ENCODE measurements at places on chromosomes 12 and 14.

DNA sequence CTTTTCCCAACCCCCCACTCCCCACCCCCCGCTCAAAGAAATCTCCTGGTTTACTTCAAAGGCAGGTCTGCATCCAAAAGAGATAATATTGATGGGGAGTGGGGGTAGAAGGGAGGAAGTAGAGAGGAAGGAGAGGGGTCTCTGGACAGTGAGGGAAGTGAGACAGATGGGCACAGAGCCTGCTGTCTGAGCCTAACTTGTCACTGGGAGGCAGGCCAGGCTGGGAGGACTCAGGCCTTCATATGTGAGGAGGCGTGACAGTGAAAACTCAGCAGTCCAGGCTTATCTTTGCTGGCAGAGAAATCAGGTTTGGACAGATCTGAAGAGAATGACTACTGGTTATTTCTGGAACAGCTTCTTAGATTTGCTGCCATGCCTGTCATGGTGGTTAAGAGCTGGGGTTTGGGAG, 192.3 kb downstream of the NUAK1 start:
- no peak for DNase-seq

DNA sequence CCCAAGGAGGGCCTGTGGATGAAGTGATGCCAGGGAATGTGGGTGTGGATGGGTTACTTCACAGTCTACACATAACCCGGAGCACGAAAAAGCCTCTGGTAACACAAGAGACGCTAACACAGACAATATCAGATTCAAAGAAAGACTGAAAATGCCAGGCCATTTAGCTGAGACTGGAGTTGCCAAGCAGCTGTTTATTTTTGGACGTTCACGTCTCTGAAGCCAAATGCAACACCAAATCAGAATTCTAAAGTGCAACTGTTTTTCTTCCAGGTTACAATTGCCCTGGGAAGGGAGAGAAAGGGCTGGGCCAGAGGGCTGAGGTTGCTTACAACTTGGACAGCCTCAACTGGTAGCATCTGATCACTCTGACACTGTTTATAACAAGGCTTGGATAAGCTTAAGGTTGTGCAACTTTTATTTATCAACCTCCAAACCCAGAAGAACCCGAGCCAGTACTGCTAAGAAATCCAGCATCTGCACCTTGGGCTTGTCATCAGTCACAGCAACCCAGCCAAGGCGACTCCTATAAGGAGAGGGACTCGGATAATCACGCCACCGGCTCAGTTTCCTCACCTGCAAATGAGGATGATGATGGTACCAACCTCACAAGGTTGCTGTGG, 24.8 kb downstream of the NUAK1 start:
- DNase-seq: no peak

DNA sequence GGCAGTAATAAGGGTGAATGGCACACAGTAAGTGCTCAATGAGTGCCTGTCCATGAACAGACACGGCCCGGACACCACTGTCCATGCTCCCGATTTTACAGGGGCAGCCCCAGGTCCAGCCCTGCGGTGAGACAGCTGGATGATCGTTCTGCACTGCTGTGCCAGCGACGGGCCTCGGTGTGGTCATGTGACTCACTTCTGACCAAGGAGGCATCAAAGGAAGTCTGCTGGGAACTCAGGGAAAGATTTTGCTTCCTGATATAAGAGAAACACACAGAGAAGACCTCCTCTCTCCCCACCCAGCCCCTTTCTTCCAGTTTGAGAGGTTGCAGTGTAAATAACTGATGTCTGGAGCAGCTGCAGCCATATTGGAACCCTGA, 126.6 kb downstream of the SCARB1 start:
- no peak for DNase-seq

- DNase-seq: no peak
Observed at GRCh38 chr14:95092723-95093122, 64.6 kb downstream of the DICER1 start.

DNA sequence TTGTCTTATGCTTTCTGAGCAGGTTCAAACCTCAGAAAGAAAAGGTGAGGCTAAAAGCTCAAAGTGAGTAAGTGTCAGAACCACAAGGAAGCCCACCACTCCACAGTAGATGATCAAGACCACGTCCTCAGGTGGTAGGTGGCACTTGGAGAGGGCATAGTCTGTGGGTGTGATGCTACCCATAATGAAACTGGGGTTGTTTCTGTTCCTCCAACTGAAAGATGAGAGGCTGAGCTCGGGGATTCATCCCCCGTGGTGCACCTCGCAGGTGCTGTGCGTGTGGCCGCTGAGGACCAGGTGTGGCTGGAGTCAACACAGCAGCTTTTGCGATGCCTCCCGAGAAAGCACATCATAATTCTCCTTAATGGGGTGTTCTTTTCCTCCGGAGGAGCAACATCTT, 285.7 kb downstream of the TTC8 start:
- no peak for DNase-seq

DNA sequence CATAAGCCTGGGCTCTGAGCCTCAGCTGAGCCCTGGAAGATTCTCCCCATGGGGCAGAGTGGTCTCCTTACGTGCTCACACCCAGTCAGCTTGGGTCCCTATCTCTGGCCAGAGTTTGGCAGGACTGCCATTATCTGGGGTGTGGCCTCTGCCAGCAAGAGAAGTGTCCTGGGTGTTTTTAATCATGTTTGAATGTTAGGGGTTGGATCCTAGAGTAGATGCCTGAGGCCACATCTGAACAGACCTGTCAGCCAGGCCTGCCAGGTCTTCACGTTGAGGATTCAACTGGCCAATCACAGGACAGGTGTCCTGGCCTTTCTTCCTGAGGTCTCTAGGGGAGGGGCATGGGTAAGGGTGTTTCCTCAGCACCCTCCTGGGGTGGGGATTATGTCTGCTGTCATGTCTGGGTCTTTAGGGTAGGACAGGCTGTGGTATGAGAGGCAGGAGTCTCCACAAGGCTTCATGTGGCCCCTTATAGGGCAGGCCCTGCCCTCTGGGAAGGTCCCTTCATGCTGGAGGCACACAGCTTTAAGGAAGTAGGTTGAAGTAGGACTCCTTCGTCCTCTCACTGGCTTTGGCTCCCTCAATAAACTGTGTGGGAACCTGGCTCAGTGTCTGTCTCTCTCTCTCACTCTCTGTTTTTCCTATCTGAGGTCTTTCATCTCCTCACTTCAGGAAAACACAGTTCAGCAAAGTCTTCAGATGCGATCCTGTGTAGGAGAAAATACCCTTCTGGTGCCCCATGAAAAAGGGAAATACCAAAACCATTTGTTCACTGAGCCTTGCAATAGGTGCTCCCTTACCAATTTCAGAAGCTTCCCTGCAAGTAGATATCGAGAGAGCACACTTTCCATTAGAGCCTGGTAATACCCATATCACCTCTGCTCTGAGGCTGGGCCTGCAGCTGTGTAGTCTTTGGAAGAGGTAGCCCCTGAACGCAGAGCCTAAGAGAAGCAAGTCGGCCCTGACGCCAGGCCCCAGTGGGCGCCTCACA, 6.7 kb upstream of the FITM1 start:
- DNase-seq: no peak

DNA sequence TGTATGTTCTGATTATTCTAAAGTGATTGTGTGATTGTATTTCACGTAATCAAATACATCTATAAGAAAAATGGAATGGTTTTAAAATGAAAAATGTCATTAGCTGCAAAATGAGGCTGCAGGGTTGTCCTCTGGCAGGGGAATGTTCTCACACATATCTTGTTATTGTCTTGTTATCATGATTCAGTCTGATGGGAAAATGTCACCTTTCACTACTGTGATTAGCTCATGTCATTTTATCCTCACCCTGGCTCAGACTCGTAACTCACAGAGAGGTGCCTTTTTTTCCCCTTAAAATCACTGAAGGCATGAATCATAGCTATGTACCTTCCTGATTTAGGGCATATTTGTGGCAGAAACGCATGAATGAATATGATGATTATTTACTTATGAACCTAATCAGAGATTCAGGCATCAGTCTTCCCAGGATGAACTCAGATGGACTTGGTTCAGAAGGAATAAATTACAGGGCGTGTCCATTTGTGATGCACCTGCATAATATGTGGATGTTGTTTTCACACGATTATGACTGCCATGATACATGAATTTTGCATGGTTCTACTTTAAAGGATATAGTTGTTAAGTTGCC, 1339.2 kb downstream of the AACS start:
- no peak for DNase-seq

DNA sequence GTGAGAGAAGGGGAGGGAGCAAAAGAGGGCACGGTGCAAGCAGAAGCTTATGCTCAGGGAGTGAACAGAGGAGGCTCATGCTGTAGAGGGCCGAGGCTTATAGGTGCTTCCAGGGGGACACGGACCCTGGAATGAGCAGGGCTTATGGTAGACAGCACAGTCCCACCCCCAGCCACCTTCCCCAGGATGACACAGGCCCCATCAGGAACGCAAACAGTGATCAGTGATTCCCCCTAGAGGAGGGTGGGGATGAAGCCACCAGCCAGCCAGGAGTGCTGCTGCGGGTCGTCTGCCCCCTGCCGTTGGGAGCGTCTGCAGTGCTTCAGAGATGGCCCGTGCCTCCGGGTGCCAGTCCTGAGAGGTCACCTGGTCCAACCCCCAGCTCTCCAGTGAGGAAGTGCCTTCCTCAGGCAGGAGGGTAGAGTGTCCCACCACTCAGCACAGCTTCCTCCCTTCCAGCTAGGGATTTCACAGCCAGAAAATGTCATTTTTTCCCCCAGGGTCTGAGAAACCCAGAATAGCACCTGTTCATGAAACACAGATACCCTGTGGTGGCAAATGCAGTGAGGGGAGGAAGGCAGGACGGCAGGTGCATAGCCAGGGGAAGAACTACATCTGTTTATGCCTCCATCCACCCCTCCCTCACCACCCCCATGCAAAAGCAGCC, 60.7 kb downstream of the SLC6A12 start:
- DNase-seq: peak; percentile 55

- DNase-seq: no peak
Observed at GRCh38 chr12:83769151-83769550, 1082.4 kb downstream of the TMTC2 start.

GRCh38 chr14:72545411-72546311, 348.2 kb downstream of the DPF3 start:
- no peak for DNase-seq

DNA sequence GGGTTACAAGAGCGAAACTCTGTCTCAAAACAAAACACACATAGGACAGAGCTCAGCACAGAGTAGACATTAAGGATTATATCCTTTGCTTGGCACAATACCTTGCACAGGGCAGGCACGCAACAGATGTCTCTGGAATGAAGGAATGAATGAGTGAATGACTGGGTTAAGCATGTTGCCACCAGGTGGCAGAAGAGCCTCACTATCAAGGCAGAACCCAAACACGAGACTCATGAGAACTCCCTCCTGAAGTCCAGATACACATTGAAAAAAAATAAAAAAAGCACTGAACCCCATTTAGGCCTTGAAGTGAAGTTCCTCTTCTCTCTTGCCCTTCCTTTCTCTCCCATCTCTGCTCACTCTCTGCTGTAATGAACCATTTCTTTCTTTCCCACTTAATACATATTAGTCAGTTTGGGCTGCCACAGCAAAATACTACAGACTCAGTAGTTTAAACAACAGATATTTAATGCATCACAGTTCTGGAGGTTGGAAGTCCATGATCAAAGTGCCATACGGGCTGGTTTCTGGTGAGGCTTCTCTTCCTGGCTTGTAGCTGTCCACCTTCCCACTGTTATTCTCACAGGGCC, 26.6 kb upstream of the LTA4H start:
- DNase-seq: peak; percentile 72

- no peak for DNase-seq
Observed at GRCh38 chr12:115037830-115038229, 353.9 kb upstream of the TBX3 start.

Data from stimulated activated CD4-positive, alpha-beta T cell treated with anti-CD3 and anti-CD28 coated beads, Interleukin-4, amount 100 ng/mL, for 48 hours (primary cell).